ENCODE measurements at places on chromosomes 2 and 18. TPM values are rescaled to one million over a fixed set of nuclear protein-coding genes. Genes with fewer than 3 reads are reported as not detected.

Gene EPB41L3
- total RNA-seq, result not detected

Gene SERPINB10
- total RNA-seq, result not detected

Gene NETO1
- total RNA-seq, result not detected

Gene CDH20
- not detected for total RNA-seq

Gene OSR1
- total RNA-seq, result not detected

Gene ERMN
- 1.3 TPM for total RNA-seq

Gene XDH
- not detected for total RNA-seq

Gene IL1R1
- 0.68 TPM for total RNA-seq

Gene ASXL3
- total RNA-seq, result not detected

Gene ERBB4
- total RNA-seq, result not detected

Gene DNER
- not detected for total RNA-seq

Gene CCDC93
- total RNA-seq, result 25.4 TPM

Gene CTIF
- 3.2 TPM for total RNA-seq

Gene HEATR5B
- 15.2 TPM for total RNA-seq

Gene SNRPD1
- total RNA-seq, result 159 TPM

Gene TMSB10
- total RNA-seq, result 2,035 TPM

Gene DSC2
- not detected for total RNA-seq

Gene CFC1
- not detected for total RNA-seq

Gene ANKRD29
- total RNA-seq, result not detected

Gene SCTR
- total RNA-seq, result not detected

Gene COL4A4
- not detected for total RNA-seq

Gene MROH2A
- not detected for total RNA-seq

Gene EVA1A
- not detected for total RNA-seq

Gene CTAGE1
- total RNA-seq, result not detected

Gene EGR4
- 0.29 TPM for total RNA-seq

Gene AMER3
- total RNA-seq, result not detected

Gene MRO
- total RNA-seq, result not detected

Gene NEURL3
- 0.25 TPM for total RNA-seq

Gene SH3YL1
- 19.9 TPM for total RNA-seq

Gene MYO3B
- 0.09 TPM for total RNA-seq

Gene CAVIN2
- total RNA-seq, result not detected

Gene MEP1B
- not detected for total RNA-seq

Gene MALL
- total RNA-seq, result not detected

Gene PDCD1
- 20.3 TPM for total RNA-seq

Gene TOGARAM2
- total RNA-seq, result 2.7 TPM

Gene MPP4
- total RNA-seq, result not detected

Gene MRPS9
- 45.1 TPM for total RNA-seq

Gene FBXO36
- 2.0 TPM for total RNA-seq

Gene GATA6
- not detected for total RNA-seq

Gene LRP1B
- total RNA-seq, result not detected

Gene MTX2
- 30.1 TPM for total RNA-seq

Gene STON1
- 0.95 TPM for total RNA-seq

Gene NIFK
- total RNA-seq, result 115 TPM

Gene CTNNA2
- total RNA-seq, result not detected

Gene TEKT4
- total RNA-seq, result not detected

Gene GNAL
- total RNA-seq, result 0.11 TPM

Gene KLHL41
- total RNA-seq, result 0.34 TPM

Gene LOXHD1
- total RNA-seq, result 0.45 TPM

Gene AUP1
- total RNA-seq, result 90.8 TPM

Gene IL1F10
- total RNA-seq, result not detected

Gene EHBP1
- 24.1 TPM for total RNA-seq

Gene BOD1L2
- not detected for total RNA-seq

Gene DHRS9
- total RNA-seq, result not detected

Gene PPP4R1
- total RNA-seq, result 31.4 TPM

Gene CFAP53
- total RNA-seq, result 0.27 TPM

Gene SATB2
- total RNA-seq, result not detected

Gene C2orf78
- not detected for total RNA-seq

Gene ASNSD1
- 43.2 TPM for total RNA-seq

Gene DSG4
- total RNA-seq, result not detected

Data from activated CD8-positive, alpha-beta T cell treated with anti-CD3 and anti-CD28 coated beads for 36 hours (primary cell).